H9 (cell line): ENCODE measurements at places on chromosomes 7 and 10.

GRCh38 chr7:98685541-98685940 is 68.5 kb downstream of the NPTX2 start:
- DNase-seq, result no peak

DNA sequence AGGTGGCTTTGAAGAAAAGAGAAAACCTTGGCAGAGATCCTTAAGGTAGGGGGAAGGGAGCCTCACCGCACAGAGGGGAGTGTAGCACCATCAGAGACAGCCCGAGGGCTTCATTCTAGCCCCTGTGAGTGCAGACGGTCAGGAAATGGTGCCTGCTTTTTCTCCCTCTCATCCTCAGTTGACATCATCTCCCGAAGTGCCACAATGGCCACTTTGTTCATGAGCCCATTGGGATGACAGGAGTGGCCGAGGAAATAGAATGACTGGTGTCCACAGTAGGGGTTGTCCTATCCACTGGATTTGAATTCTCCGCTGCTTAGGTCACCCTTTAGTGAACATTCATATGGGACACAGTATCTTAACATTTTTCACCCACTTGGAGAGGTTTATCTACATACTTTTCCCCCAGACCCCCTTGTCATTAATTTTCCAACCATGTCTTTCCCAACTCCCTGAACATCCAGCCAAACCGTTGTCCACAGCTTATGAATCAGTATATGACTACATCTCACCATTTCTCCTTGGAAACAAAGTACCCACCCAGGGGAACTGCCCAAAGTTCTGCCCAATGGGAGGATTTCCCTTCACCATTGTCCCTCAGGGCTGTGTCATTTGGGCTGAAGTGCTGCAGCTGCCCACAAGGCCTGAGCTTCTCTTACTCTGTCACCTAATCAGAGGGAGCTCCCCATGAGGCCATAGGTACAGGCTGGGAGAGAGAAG is 108.8 kb downstream of the ADCY1 start:
- no peak for DNase-seq

- no peak for DNase-seq
These were observed 407.8 kb downstream of the NXPH1 start for GRCh38 chr7:8841171-8841570.

DNA sequence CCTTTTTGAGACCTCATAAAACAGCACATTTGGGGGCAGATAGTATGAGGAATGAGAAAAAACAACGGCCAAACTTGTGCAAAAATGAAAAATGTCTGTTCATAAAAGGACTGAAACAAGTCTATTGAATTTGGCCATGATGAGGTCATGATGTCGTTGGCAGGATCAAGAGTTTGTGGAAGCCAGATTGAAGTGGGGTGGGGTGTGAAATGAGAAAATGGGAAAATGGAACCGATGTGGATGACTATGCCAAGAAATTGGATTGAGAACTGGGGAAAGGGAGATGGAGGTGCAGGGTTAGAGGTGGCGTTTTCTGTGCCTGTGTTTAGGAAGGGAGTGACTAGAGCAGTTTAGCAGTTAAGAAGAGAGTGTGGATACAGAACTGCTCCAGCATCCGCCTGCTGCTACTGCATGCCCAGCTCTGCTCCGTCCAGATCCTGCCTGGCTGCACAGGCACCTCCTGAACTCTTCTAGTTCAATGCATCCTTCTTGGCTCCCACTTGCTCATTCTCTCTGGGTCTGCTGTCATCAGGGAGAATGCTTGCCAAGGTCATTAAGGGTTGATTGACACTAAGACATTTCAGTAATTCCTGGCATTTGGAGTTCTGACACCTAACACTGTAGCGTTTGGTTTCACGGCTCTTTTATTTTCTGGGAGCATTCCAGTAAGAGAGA is 111.9 kb downstream of the GALNT17 start:
- no peak for DNase-seq

DNA sequence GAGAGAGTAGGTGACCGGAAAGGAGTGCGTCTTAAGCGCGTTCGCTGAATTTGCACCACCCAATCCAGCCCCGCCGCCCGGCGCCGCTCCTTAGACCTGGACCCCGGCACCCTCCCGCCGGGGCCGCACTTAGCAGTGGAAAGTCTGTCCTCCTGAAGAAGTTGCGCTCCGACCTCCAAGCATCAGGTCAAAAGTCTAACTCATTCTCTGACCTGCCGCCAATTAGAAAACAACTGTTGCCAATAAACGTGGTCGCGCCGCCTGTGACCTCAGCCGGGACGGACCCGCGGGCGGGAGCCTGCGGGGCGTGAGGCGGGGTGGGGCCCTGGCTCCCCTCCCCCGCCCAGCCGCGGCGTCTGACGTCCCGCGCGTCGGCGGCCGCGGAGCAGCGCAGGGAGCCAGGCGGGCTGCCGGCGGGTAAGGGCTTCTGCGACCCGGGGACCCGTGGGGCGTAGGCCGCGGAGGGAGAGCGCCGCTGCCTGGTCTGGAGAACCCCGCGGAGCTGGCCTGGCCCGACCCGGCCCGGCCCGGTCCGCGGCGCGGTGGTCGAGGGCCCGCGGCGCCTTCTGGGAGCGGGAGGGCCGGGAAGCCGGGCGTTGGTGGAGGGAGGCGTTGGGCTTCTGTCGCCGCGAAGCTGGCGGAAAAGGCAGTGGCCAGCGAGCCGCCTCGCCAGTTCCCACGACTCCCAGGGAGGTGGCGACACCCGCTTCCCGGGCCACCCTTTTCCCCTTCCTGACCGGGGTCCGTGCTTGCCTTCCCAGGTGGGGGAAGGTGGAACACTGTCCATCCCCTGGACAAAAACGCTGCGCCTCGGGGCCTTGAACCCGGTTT is at the start of gene BCAP29:
Gene BCAP29 (plus strand): TSS at position 362 of the 831 bp plus-strand sequence. CDS start 527 bp downstream, outside the sequence.
- peak; percentile 72 for DNase-seq

DNA sequence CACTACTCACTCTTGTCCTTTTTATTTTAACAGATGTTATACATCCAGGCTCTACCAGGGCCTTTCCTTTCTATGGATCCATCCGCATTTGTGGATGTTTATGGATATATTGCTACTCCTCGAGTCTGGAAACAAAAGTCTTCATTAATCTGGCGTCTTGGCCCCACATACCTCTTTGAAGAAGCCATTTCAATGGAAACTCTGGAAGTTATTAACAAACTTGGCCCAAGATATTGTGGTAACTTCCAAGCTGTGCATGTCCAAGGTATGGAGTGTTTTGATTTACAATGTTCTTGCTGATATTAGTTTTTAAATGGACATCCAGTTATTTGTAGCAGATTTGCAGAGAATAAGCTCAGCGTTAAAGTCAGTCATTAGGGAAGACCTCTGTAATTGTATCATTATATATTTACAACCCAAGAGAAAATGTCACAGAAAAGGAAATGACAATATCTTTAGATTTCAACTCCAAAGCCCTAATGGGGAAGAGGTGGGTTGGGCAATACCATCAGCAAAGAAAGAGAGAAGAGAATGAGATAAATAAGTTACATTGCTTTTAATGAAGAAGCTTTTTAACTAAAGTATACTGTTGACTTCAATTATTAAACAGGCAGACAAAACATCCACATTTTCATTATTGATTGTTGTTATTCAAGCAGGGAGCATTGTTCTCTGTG is 102.1 kb downstream of the WDFY4 start:
- DNase-seq, result no peak

- DNase-seq, result no peak
These were observed 363.6 kb downstream of the DNAJB6 start for GRCh38 chr7:157700231-157701005.

DNA sequence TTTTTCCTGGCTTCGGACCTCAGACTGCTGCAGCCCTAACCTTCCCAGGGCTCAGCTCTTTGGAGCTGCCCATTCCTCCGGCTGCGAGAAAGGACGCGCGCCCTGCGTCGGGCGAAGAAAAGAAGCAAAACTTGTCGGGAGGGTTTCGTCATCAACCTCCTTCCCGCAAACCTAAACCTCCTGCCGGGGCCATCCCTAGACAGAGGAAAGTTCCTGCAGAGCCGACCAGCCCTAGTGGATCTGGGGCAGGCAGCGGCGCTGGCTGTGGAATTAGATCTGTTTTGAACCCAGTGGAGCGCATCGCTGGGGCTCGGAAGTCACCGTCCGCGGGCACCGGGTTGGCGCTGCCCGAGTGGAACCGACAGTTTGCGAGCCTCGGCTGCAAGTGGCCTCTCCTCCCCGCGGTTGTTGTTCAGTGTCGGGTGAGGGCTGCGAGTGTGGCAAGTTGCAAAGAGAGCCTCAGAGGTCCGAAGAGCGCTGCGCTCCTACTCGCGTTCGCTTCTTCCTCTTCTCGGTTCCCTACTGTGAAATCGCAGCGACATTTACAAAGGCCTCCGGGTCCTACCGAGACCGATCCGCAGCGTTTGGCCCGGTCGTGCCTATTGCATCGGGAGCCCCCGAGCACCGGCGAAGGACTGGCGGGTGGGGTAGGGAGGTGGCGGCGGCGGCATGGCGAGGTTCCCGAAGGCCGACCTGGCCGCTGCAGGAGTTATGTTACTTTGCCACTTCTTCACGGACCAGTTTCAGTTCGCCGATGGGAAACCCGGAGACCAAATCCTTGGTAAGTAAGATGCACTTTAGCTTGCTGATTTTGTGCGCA is at the start of gene PLXDC2:
Gene PLXDC2 (plus strand): TSS at position 22 of the 820 bp plus-strand sequence.
- DNase-seq, result peak; percentile 51

GRCh38 chr10:12675186-12675585 is 325.8 kb downstream of the CAMK1D start:
- no peak for DNase-seq

GRCh38 chr7:26630361-26630760 is 234.0 kb downstream of the SKAP2 start:
- DNase-seq, result no peak

- DNase-seq, result no peak
These were observed 228.2 kb downstream of the AHR start for GRCh38 chr7:17526621-17527020.

- no peak for DNase-seq
These were observed 3.2 kb upstream of the IFIT1 start for GRCh38 chr10:89389254-89389653.

DNA sequence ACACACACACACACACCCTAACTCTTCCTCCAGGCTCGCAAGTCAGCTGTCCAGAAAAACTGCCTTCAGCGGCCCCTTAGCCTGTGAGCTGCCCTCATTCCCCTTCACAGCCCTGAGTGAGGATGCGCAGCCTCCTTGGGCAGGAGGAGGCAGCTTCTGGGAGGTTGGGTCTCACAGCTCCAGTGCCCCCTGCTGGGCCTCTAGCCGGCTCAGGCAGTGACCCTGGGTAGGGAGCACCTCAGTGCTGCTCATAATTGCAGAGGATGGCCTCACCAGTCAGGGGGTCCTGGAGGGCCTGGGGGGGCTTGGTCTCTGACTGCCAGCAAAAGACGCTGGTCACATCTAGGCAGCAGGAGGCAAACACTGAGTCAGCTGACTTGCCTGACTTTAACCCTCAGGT is 43.7 kb downstream of the ZNF273 start:
- peak; percentile 69 for DNase-seq

DNA sequence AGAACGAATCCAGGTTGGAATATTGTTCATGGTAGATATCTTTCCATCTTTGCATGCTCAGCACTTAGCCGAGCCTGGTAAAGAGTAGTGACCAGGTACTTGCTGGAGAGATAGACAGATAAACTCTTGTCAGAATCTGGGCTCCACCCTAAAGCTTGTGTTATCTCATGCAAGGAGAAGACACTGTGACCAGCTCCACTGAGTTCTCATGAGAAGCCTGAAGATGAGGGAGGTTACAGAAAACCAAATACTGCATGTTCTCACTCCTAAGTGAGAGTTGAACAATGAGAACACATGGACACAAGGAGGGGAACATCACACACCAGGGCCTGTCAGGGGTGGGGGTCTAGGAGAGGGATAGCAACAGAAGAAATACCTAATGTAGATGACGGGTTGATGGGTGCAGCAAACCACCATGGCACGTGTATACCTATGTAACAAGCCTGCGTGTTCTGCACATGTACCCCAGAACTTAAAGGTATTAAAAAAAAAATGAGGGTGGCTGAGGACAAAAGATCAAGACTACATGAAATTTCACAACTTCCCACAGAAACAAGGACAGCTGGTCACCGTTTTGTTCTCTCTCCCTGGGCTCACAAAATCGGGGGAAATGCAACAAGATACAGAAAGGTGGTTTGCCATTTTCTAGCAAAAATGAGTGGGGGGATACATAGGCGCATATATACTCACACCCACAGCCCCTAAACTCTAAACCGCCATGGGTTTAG is 17.4 kb downstream of the DLG5 start:
- no peak for DNase-seq

- peak; percentile 85 for DNase-seq
These were observed at the start of the genes BCCIP and UROS for GRCh38 chr10:125822878-125823662. BCCIP (plus strand) TSS chr10:125823546; CDS start chr10:125823558, 12 bp downstream. UROS (minus strand) TSS chr10:125823258; CDS start chr10:125816499, 6,759 bp downstream.

DNA sequence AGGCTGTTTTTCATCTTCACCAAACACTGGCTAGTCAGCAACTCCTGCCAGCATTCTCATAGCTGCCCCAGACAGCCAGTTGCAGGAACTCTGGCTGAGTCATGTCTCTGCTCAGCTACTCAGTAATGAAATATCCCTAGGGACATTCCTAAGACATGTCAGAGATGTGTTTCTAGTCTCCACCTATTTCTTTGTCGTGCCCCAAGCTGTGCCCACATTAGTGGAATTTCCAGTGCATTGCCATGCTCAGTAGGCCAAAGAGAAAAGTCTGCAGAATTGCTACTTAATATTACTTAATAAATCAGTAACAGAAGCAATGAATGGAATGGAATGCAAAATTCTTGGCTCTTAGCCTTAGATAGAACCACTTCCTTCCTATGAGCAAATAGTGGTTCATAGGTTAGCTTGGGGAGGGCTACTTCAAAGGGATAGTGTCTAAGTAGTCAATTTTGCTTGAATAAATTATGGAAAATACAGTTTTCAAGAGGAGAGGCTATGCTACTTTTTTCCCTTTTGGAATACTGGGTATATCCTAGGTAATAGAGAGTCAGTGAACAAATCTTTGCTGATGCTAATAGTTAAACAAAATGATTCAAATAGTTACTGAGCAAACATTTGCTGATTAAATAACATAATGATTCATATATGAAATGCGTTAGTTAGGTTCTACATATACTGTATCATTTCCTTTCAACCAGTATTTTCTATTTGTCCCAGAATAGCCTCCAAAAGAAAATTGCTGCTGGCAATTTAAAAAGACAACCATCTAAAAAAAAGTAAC is 23.6 kb upstream of the SEMA3C start:
- DNase-seq, result no peak

- DNase-seq, result peak; percentile 27
These were observed 53.2 kb upstream of the ZNF33B start for GRCh38 chr10:42691361-42692120.

DNA sequence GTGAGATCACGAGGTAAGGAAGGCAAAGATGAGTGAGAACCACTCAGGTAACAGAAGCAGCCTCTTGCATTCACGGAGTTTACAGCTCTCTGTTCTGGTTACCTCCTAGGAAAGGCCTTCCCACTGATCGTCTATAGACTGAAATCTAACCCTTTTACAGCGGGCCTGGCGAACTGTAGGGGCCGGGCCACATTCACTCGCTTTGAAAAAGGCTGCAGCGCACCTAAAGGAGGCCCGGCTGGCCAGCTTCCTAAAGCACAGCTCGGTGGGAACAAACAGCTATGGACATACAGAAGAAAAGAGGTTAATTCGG is 565 bp downstream of the ATP5MK start:
- DNase-seq, result no peak

DNA sequence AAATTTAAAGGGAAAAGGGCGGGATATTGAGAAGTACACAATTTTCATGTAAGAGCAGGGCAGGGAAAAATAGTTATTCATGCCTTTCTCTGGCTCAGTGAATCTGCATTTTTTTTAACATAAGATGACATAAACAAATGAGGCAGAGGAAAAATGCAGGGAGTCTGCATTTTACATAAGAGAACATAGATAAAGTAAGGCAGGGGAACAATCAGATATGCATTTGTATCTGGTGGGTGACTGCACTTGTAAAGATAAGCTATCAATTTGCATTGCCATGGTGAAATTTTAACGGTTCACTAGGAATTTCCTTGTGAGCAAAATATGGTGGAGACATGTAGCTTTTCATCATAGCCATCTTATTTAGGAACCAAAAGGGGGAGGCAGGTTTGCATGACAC is 33.5 kb downstream of the ALOX5 start:
- DNase-seq, result no peak

GRCh38 chr10:123970207-123970926 is 78.8 kb upstream of the CPXM2 start:
- DNase-seq, result peak; percentile 59
